Lung (tissue), 17 donors: ENCODE measurements at places on chromosomes 4 and X. TPM values are rescaled to one million over a fixed set of nuclear protein-coding genes. Genes with fewer than 3 reads are reported as not detected.
A peak's percentile ranks its signal among the peaks of the same experiment; 100 is the strongest.

- no peak overlapping the region for H3K4me3 ChIP-seq
- no peaks in the 10 kb centered on the region for H3K4me1 ChIP-seq
- no peaks in the 10 kb centered on the region for H3K36me3 ChIP-seq
- no peak overlapping the region for H3K27ac ChIP-seq
- no peaks in the 10 kb centered on the region for H3K27me3 ChIP-seq
- DNase-seq, result no peak
Observed at GRCh38 chr4:65046192-65047133, 623.8 kb downstream of the EPHA5 start.

- DNase-seq, result peak; percentile 82
- H3K27me3 ChIP-seq, result no peaks in the 10 kb centered on the region
- H3K27ac ChIP-seq, result no peak overlapping the region
- H3K4me1 ChIP-seq, result peaks cover 6% of the 10 kb centered on the region
Observed at GRCh38 chr4:129342819-129343408, 247.0 kb downstream of the C4orf33 start.

Gene TMPRSS11B
- not detected for polyA plus RNA-seq

DNA sequence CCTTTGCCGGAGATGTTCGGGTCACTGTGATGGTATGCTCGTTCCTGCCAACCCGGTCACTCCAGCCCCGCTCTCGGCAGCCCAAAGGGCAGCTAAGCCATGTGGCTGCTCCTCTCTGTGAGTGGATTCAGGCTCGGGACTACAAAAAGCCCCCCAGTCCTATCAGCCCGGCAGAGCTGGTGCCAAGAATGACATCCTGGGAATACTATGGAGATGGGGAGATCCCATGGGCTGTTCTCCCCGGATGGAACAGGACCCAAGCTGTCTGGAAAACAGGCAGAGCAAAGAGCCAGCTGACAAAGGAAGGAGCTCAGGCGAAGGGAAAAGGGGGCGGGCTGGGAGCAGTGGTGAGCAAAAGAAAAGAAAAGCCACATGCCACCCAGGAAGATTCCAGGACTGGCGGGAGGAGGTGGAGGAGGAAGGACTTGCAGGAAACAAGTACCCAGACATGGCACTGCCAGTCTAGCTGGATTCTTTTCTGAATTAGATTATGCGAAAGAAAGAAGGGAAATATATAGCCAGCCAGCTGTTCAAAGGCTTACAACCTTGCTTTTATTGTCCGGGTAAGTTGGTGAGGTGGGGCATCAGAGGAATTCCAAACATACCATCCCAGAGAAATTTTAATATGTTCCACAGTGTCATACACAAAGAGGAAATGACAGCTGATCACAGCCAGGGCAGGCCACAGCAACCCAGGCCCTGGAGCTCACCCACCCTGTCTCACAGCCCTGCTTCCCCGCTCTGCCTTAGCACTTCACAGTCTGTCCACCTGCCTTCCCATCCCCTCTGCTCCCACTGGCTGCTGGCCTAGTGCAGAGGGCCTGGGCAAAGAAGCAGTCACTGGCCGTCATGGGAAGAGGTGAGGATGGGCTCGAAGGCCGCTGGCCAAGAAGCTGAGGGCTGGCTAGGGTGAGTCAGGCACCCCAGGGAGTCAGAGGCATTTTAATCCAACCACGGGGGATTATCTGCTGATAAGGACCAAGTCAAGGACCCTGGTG lies 3.4 kb downstream of the NDP start:
- DNase-seq, result no peak
- H3K27me3 ChIP-seq, result peaks cover 63% of the 10 kb centered on the region
- H3K4me1 ChIP-seq, result no peaks in the 10 kb centered on the region
- no peak overlapping the region for H3K27ac ChIP-seq
- no peak overlapping the region for H3K4me3 ChIP-seq
- H3K36me3 ChIP-seq, result no peaks in the 10 kb centered on the region

- peaks cover 4% of the 10 kb centered on the region for H3K36me3 ChIP-seq
- H3K4me1 ChIP-seq, result peaks cover 7% of the 10 kb centered on the region
- no peak for DNase-seq
- no peak overlapping the region for H3K4me3 ChIP-seq
Observed at GRCh38 chr4:24850674-24851073, 55.3 kb downstream of the SOD3 start.

DNA sequence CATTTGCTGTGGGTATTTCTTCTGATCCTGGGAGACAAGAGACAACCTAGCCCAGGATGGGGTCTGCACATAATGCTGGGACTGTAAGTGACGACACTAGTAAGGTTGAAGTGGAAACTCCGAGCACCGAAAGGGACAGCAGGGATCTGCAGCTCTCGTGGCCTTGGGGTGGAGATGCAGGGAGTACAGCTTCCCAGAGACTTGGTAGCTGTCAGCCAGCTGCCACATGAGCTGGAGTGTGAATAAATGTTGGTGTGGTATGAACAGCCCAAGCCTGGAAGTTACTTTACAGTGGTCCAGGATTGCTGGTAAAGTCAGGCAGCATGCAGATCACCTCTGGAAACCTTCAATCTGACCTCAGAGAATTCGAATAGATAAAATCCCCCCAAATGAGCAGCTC lies 97.6 kb downstream of the FAM193A start:
- H3K4me3 ChIP-seq, result no peak overlapping the region
- no peak for DNase-seq
- peaks cover 37% of the 10 kb centered on the region for H3K36me3 ChIP-seq
- H3K27ac ChIP-seq, result no peak overlapping the region

Gene NIPAL1
- polyA plus RNA-seq, result 0.53 TPM

DNA sequence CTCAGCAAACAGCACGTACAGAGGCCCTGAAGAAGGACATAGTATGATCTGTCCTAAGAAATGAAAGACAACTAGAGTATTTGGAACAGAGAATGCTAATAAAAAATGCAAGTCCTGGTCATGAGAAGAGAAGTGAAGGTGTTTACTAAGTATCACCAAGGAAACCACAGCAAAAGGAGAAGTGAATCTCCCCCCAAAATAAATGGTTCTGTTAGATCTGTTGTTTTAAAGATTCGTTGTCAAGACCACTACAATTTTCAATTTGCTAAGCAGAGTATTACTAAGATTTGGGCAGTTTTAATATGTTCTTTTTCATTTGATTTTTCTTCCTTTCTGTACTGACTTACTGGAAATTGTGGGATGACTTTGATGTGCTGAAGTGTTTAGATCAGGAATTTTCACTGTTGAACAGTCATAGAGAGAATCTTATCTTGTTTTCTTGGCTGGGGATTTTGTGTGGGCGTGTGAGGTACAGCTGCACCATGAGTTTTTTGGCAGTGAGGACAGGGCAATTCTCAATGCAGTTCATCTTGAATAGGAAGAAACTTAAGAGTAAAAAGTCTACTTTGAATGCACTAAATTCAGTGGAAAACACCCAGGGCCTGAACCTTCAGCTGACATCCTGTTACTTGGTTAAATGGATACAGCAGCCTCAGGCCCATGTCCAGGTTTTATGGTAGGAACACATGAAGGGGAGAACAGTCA lies 132.2 kb downstream of the STIM2 start:
- peak; percentile 95 for DNase-seq
- no peaks in the 10 kb centered on the region for H3K36me3 ChIP-seq
- no peak overlapping the region for H3K4me3 ChIP-seq
- no peak overlapping the region for H3K27ac ChIP-seq
- no peaks in the 10 kb centered on the region for H3K27me3 ChIP-seq

Gene USP17L5
- not detected for polyA plus RNA-seq

DNA sequence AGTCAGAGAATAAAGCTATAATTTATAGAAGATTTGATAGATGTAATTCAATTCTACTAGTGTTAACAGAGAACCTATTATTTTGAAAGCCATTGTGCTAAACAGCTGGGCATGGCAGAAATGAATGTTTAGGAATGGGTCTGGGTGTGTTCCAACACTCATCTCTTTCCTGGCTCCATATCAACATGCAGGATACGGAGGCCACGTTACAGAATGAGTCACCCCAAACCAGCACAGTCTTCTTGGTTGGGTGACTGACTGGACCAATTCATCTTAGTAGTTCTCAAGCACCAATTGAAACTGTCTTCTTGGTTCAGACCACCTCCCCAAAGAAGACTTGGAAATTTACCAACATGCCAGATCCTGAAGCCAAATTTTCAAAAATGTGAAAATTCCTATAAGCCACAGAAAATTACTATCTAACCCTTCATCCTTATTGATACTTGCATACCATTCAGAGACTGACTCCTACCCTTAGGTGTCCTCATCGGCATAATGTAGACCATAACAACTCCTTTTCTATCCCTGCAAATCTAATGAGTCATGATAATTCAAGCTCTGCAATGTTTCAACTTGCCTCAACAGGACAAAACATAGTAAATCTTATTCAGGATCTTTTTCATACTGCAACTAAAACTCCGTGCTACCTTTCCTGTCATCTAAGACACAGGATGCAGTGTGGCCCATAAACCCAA lies 52.0 kb upstream of the ATOH1 start:
- no peak for DNase-seq
- H3K27me3 ChIP-seq, result no peaks in the 10 kb centered on the region
- no peaks in the 10 kb centered on the region for H3K36me3 ChIP-seq

- no peaks in the 10 kb centered on the region for H3K36me3 ChIP-seq
- no peaks in the 10 kb centered on the region for H3K27me3 ChIP-seq
- H3K4me1 ChIP-seq, result no peaks in the 10 kb centered on the region
- DNase-seq, result no peak
Observed at GRCh38 chr4:138078253-138078652, 163.9 kb downstream of the SLC7A11 start.

- no peaks in the 10 kb centered on the region for H3K27me3 ChIP-seq
- H3K4me1 ChIP-seq, result no peaks in the 10 kb centered on the region
- no peak for DNase-seq
- peaks cover 20% of the 10 kb centered on the region for H3K36me3 ChIP-seq
- H3K27ac ChIP-seq, result no peak overlapping the region
Observed at GRCh38 chr4:15521442-15522039, 51.9 kb downstream of the CC2D2A start.

DNA sequence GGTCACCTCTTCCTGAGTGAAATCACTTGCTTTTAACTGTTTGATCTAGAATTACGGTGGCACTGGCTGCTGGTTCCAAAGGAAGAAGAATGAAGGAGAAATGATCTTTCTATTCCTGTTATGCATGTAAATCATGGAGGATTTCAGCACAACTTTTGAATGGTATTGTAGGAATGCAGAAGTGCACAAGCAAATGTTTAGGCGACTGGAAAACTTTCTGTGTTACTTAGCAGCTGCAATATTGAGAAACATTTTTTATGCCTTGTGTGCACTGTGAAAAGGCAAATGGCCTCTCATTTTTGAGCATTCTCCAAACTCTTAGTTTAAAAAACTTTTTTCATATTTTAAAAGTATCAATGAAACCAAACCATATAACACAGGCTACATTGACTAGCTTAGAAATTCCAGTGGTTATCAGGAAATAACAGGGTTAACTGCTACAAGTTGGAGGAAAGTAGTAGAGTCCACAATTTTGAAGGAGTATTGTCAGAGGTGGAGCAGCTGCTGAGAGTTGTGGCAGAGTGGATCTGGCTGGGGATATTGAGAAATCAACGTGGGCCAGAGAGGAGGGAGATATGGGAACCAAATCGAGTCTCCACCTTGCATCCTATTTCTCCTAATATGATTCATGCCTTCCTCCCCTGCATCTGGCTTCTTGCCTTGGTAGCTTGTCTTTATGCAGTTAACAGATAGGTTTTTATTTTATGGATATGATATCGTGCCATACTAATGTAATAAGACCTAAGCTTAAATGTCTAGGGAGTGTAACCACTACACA lies 32.0 kb upstream of the FHL1 start:
- peak overlapping the region; percentile 76 for H3K27ac ChIP-seq
- H3K36me3 ChIP-seq, result no peaks in the 10 kb centered on the region
- peak; percentile 71 for DNase-seq
- no peaks in the 10 kb centered on the region for H3K4me1 ChIP-seq
- no peaks in the 10 kb centered on the region for H3K27me3 ChIP-seq

Gene TKTL1
- 0.54 TPM for polyA plus RNA-seq

DNA sequence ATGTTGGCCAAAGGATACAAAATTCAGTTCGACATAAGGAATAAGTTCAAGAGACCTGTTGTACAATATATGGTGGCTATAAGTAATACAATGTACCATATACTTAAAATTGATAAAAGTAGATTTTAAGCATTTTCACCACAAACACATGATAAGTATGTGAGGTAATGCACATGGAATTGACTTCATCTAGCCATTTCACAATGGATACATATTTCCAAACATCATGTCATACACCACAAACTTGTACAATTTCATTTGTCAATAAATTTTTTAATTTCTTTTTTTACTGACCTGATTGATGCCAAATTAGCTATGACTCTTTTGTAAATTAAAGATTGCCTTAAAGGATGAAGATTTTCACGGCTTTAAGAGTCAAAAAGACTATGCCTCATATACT lies 103.1 kb upstream of the VCX2 start:
- H3K4me1 ChIP-seq, result no peaks in the 10 kb centered on the region
- no peaks in the 10 kb centered on the region for H3K27me3 ChIP-seq
- no peaks in the 10 kb centered on the region for H3K36me3 ChIP-seq
- H3K27ac ChIP-seq, result no peak overlapping the region

Gene RTL9
- polyA plus RNA-seq, result 0.02 TPM

Gene SGMS2
- polyA plus RNA-seq, result 32.2 TPM

Gene BMP3
- 2.6 TPM for polyA plus RNA-seq

DNA sequence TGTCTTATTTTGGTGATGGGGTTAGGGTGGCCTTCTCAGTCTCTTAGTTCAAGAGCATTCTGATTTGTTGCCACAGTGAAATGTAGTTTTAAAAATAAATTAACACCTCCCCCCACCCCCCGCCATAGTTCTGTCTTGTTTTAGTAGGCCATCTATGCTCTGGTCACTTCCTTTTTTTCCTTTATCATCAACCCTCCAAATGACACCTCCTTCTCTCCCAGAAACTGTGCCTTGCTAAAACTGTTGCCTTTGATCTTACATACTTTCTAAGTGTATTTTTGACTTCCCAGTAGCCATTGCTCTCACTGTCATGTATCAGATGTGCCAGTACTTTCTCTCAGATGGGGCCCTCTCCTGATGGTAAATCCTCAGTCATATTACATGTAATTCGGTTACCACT lies 14.5 kb upstream of the NDUFC1 start:
- H3K36me3 ChIP-seq, result peaks cover 3% of the 10 kb centered on the region
- H3K4me3 ChIP-seq, result no peak overlapping the region
- no peaks in the 10 kb centered on the region for H3K27me3 ChIP-seq
- DNase-seq, result no peak
- H3K27ac ChIP-seq, result no peak overlapping the region

- no peaks in the 10 kb centered on the region for H3K36me3 ChIP-seq
- H3K4me3 ChIP-seq, result no peak overlapping the region
- no peaks in the 10 kb centered on the region for H3K27me3 ChIP-seq
- DNase-seq, result no peak
- H3K4me1 ChIP-seq, result no peaks in the 10 kb centered on the region
- no peak overlapping the region for H3K27ac ChIP-seq
Observed at GRCh38 chr4:171130256-171130801, 682.9 kb upstream of the GALNTL6 start.

DNA sequence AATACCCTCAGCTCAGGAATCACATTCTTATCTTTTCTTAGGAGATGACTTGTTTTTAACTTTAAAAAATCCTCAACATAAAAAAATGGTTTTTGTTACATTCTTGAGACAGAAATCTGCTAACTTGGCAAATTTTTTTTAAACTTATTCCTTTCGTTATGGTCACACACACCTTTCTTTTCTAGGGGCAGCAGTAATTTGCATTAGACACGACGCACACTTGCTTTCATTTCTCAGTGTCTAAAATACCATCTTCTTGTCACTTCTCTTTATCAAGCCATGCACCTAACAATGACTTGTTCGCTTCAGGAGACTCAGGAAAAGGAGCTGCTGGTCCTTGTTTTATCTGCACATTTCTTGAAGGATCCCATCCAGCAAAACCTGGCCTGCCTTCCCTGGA lies 112.6 kb upstream of the TBL1X start:
- H3K36me3 ChIP-seq, result no peaks in the 10 kb centered on the region
- H3K27ac ChIP-seq, result no peak overlapping the region
- peaks cover 3% of the 10 kb centered on the region for H3K27me3 ChIP-seq
- H3K4me3 ChIP-seq, result no peak overlapping the region

GRCh38 chr4:61517144-61517543 lies 317.0 kb downstream of the ADGRL3 start:
- H3K4me3 ChIP-seq, result no peak overlapping the region
- peaks cover 5% of the 10 kb centered on the region for H3K4me1 ChIP-seq
- H3K27ac ChIP-seq, result no peak overlapping the region
- H3K27me3 ChIP-seq, result no peaks in the 10 kb centered on the region
- H3K36me3 ChIP-seq, result no peaks in the 10 kb centered on the region
